ENCODE measurements at places on chromosomes 5 and 9.

- no peaks in the 10 kb centered on the region for H3K4me1 ChIP-seq
- H3K4me3 ChIP-seq, result no peak overlapping the region
- peaks cover 44% of the 10 kb centered on the region for H3K36me3 ChIP-seq
- no peak overlapping the region for H3K27ac ChIP-seq
- H3K27me3 ChIP-seq, result no peaks in the 10 kb centered on the region
Observed at GRCh38 chr5:902129-902916, 9.6 kb downstream of the TRIP13 start.

DNA sequence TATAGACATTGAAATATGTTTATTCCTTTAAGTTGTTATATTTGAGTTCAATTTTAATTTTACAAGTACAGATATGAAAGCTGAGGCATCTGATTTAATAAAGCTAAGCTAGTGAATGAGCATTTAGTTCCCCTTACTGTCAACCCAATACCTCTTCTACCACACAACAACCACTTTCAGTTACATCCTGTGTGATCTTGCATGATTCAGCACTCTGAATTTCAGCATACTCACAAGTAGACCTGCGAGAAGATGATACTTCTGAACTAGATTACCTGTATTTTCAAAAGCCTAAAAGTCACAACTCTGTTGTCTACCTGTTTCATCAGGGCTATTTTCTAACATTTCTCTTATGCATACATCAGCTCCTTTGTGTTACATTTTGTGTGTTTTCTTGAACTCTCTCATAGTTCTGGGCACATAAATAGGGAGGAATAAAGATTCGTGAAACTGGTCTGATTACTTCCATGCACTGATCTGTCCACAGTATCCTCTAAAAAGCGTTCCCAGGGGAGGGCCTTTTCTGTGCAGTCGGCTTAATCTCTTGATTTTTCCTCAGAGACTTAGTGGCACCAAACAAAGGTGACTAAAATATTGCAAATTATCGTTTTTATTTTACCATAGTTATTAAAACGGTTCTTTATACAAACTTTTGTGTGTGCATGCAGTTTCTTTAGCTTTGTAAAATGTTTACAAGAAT lies 2025.5 kb upstream of the NUDT12 start:
- H3K27ac ChIP-seq, result no peak overlapping the region
- no peak overlapping the region for H3K4me3 ChIP-seq
- no peak for DNase-seq
- no peaks in the 10 kb centered on the region for H3K36me3 ChIP-seq
- H3K27me3 ChIP-seq, result no peaks in the 10 kb centered on the region
- no peaks in the 10 kb centered on the region for H3K4me1 ChIP-seq

DNA sequence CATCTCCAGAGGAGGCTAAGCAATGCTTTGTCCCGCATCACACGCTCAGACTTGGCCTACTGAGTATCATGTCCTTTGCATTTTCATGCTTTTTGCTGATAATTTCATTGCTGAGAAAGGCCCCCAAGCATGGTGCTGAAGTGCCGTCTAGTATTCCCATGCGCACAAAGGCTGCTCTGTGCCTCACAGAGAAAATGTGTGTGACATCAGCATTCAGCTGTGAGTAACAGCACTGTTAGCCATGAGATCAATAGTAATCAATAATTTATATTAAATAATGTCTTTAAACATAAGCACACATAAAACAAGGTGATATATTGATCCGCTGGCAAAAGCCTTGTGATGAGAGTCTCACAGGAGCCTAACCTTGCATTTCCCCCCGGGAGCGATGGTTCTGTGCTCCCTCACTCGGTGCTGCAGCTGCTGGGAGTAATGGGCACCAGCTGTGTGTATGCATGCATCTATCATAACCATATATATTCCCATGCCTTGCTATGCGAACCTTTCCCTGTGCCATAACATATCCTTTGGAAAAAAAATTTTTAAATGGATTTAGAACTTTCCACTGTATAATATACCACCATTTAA lies 50.4 kb upstream of the RNF130 start:
- H3K4me1 ChIP-seq, result no peaks in the 10 kb centered on the region
- no peak overlapping the region for H3K27ac ChIP-seq
- H3K4me3 ChIP-seq, result no peak overlapping the region
- H3K27me3 ChIP-seq, result peaks cover 11% of the 10 kb centered on the region

- peak; percentile 53 for DNase-seq
- no peaks in the 10 kb centered on the region for H3K36me3 ChIP-seq
Observed at GRCh38 chr9:96048104-96048955, 172.8 kb downstream of the ERCC6L2 start.

Measured in activated naive CD4-positive, alpha-beta T cell treated with anti-CD3 and anti-CD28 coated beads for 36 hours (primary cell).